ENCODE measurements at places on chromosomes 3 and 15.

DNA sequence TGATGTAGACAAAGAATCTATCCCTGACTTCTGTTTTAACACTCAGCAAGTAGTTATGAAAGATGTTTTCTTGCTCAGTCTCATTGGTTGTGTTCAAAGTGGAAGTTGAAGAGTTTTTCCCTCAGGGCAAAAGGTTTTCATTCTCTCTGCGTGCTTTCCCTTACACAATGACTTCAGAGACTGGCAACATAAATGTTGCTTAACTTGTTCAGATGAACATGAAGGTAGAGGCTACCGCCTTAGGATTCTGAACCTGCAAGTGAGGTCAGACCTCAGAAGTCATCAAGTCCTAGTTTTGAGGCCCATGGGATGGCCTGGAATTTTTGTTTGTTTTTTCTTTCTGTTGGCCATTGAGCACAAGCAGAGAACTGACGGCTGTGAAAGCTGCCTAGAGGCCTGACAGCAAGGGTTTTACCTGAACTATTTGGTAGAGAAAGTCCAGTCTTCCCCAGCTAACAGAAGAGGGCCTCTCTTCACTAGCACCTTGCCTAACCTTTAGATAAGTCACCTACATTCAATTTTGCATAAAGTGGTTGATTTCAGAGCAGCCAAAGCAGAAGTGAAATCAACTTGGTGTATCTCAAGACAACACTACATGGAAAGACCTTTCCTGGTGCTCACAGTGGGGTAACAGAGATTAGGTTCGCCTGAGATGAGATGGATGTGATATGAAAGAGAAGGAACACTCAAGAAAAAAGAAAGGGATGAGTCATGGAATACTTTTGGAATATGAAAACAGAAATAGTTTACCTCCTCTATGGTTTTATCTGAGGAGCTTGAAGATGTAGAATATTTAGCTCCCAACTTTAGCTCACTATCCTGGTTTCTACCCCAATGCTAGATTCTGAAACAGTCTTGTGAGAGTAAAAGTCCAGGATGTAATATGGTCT lies 53.6 kb upstream of the AP4E1 start:
- no peak for DNase-seq
- no peak overlapping the region for H3K4me3 ChIP-seq
- H3K36me3 ChIP-seq: no peaks in the 10 kb centered on the region

DNA sequence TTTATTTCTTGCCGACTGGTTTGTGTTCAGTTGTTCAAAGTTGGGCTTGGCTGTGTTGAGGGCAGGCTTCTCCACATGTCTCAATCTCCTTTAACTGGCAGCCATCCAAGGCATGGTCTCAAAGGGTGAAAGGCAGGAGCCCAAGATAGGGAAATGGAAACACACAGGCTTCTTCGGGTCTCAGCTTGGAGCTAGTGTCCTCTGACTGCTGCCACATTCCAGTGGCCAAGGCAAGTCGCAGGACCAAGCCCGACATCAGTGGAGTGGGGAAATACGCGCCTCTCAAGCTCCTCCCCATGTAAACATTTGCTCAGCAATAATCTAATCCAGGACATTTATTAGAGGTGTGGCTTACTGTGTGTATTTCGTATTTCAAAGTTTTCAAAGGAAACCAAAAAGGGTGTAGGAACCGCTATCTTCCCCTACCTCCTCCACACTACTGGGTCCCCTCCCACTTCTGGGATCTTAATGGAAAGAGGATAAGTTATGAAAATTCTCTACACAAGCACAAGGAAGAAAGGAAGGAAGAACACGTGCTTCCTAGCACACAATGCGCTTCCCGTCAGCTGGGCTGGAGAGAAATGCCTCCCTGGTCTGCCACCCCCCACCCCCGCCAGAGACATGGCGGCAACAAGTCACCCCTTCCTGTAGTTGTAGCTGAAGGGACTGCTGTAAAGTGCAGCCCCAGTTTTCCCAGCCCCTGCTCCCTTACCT lies 181.7 kb downstream of the FAM43A start:
- no peak overlapping the region for H3K4me3 ChIP-seq
- no peaks in the 10 kb centered on the region for H3K4me1 ChIP-seq
- DNase-seq: no peak
- H3K27me3 ChIP-seq: peaks cover 25% of the 10 kb centered on the region

- no peak overlapping the region for H3K27ac ChIP-seq
- peaks cover 10% of the 10 kb centered on the region for H3K27me3 ChIP-seq
- DNase-seq: no peak
- H3K36me3 ChIP-seq: no peaks in the 10 kb centered on the region
- no peak overlapping the region for H3K4me3 ChIP-seq
Observed at GRCh38 chr15:74821091-74821789, 5.2 kb upstream of the CPLX3 start.

GRCh38 chr15:84949043-84949442 lies 32.6 kb upstream of the PDE8A start:
- H3K4me1 ChIP-seq: peaks cover 3% of the 10 kb centered on the region
- H3K27me3 ChIP-seq: peaks cover 8% of the 10 kb centered on the region
- no peak overlapping the region for H3K4me3 ChIP-seq

DNA sequence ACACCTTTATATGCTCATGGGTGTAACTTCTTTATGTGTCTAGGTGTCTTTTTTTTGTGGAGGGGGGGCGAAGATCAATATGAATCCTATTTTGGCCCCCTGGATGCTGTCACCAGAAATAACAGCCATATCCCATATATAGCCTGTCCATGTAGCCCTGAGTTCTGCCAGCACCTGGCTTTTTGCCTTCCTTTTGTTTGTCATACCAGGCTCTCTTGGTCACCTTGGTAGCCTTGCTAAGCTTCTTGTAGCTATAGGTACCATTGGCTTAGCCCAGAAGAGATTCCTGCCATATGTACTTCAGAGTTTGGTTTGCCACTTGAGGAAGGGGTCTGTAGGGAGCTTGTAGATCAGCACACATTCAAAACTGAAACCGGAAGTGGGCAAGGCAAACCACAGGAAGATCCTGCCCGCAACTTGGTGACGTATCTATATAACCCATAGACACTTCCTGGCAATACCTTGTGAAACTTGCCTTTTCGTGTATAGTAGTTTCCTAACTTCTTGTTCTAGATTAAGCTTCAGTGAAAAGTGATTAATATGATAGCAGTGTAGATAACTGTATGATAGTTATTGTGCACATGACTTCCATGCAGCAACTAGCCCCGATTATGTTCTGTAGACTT lies 11.9 kb downstream of the RASA2 start:
- peaks cover 65% of the 10 kb centered on the region for H3K4me1 ChIP-seq
- H3K36me3 ChIP-seq: peaks cover 41% of the 10 kb centered on the region
- peak; percentile 81 for DNase-seq
- peak overlapping the region; percentile 95 for H3K27ac ChIP-seq
- H3K27me3 ChIP-seq: no peaks in the 10 kb centered on the region
- peak overlapping the region; percentile 82 for H3K4me3 ChIP-seq

- no peaks in the 10 kb centered on the region for H3K27me3 ChIP-seq
- no peak overlapping the region for H3K27ac ChIP-seq
- no peaks in the 10 kb centered on the region for H3K36me3 ChIP-seq
- no peak overlapping the region for H3K4me3 ChIP-seq
- no peaks in the 10 kb centered on the region for H3K4me1 ChIP-seq
- DNase-seq: no peak
Observed at GRCh38 chr15:26631894-26632293, 141.0 kb downstream of the GABRB3 start.

DNA sequence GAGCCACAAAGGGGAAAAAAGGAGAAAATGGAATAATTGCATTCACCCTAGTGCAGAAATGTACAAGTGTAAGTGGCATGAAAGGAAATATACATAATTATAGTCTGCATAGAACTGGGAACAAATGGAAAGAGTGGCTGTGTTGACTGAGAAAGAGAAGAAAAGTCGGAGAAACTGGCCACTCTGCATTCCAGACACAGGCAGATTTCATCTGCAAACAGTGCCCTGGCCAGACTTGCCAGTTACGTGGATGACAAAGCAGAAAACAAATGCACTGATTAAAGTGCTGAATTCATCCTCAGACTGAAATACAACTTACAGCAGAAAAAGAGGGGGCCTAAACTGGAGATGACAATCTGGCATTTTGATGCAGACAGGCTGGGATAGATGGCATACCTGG lies 129.8 kb downstream of the FGF12 start:
- H3K27ac ChIP-seq: no peak overlapping the region
- DNase-seq: no peak
- H3K27me3 ChIP-seq: no peaks in the 10 kb centered on the region
- no peak overlapping the region for H3K4me3 ChIP-seq

GRCh38 chr3:119560160-119560559 lies 746 bp upstream of the CD80 start:
- H3K4me1 ChIP-seq: peaks cover 39% of the 10 kb centered on the region
- no peak overlapping the region for H3K4me3 ChIP-seq
- no peak for DNase-seq
- H3K27me3 ChIP-seq: no peaks in the 10 kb centered on the region

DNA sequence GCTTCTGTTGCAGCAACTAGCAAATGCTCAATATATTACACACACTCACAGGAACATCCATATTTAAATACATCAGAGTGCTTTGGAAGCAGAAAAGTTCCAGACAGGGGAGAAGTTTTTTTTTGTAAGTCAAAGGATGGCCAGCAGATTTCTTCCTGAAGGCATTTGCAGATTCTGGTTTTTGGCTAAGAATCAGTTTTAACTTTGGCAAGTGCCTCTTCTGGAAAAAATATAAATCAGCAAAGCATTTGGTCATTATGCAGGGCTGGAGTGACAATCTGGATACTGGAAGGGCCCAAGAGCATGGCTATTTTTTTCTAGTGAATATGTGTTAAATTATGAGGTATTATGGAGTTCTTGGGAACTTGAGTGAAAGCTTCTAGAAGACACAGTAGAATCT lies 495.3 kb upstream of the ARPP21 start:
- H3K4me1 ChIP-seq: no peaks in the 10 kb centered on the region
- no peak overlapping the region for H3K4me3 ChIP-seq
- no peak overlapping the region for H3K27ac ChIP-seq

DNA sequence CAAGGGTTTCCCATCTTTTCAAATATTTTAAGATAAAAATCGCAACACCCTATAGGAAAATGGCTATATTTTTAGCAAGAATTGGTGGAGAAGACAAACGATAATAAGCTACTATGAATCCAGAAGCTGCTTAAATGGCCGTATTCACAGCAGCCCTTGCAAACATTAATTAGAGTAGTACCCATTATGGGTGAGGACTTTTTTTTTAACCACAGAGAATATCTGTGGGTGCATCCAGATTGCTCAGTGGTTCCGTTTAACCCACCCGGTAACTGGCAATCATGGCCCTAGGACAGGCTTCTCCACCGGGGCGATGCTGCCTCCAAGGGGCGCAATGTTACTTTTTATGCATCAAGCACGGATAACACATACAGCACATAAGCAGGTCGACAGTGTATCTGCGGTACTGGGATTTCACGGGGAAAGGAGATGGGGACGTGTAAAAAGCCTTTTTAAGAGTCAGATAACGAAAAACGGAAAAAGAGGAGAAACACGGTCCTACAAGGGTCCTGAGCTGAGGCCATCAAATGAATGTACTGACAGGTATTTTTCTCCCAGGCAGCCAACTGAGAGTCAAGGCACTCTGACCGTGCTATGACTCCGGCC lies 968 bp upstream of the TMEM266 start:
- H3K4me3 ChIP-seq: peak overlapping the region; percentile 71
- DNase-seq: peak; percentile 38
- no peak overlapping the region for H3K27ac ChIP-seq

DNA sequence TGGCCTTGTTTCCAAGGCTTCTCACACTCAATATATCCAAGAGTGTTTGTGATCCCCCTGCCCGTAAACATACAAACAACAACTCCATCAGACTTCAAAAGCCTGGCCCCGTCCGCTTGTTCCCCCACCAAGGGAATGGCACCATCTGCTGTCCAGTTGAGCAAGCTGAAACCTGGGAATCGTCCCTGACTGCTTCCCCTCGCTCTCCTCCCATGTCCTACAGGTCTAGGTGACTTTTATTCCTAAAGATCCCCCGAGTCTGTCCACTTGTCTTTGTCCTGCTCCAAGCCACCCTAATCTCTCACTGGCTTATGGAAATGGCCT lies 27.9 kb upstream of the FAM174B start:
- DNase-seq: no peak
- no peaks in the 10 kb centered on the region for H3K36me3 ChIP-seq
- no peak overlapping the region for H3K27ac ChIP-seq
- no peaks in the 10 kb centered on the region for H3K4me1 ChIP-seq
- no peaks in the 10 kb centered on the region for H3K27me3 ChIP-seq

DNA sequence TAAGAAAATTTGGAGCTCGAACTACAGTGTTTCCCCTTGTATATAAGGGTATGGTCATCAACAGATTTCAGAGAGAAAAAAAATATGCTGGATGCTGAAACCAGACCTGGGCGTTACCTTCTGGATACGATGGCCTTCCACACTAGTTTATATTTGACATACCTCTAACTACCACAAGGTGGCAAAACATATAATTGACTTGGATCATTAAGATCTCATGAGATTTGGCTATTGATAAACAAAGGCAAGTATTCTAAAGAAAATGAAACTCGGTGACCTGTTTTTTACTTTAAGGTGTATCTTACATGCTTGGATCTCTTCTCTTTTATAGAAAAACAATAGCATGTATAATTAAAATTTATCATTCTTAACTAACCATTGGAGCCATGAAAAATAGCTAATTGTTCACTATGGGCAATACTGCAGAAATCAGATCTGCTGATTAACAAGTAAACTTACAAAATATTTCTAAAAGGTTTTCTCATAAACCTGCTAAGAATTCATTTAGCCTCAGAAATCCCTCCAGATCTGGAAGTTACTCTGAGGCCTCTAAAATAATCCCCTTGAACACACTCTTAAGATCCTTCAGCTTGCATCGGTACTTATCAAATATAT lies 300.6 kb upstream of the KCNH8 start:
- peaks cover 7% of the 10 kb centered on the region for H3K4me1 ChIP-seq
- peaks cover 5% of the 10 kb centered on the region for H3K27me3 ChIP-seq
- H3K36me3 ChIP-seq: no peaks in the 10 kb centered on the region
- H3K27ac ChIP-seq: no peak overlapping the region

- H3K27ac ChIP-seq: peak within 1 kb of the TSS; percentile 95
- H3K4me1 ChIP-seq: peaks cover 24% of the 10 kb centered on the region
- peaks cover 2% of the 10 kb centered on the region for H3K36me3 ChIP-seq
- H3K4me3 ChIP-seq: peak within 1 kb of the TSS; percentile 96
- DNase-seq: peak; percentile 96
Observed at GRCh38 chr3:49903451-49904424, at the start of gene MST1R. Gene MST1R (minus strand): TSS chr3:49903873. CDS start chr3:49903609, 264 bp downstream.

- peak; percentile 51 for DNase-seq
- H3K27me3 ChIP-seq: no peaks in the 10 kb centered on the region
- peaks cover 13% of the 10 kb centered on the region for H3K4me1 ChIP-seq
- peak overlapping the region; percentile 51 for H3K27ac ChIP-seq
- H3K36me3 ChIP-seq: no peaks in the 10 kb centered on the region
Observed at GRCh38 chr3:151135541-151136337, 50.3 kb downstream of the MED12L start.

Data from activated naive CD8-positive, alpha-beta T cell treated with anti-CD3 and anti-CD28 coated beads, Interleukin-2, amount 10 ng/mL, durations not matched to agents 7 days and 5 days (primary cell).